ENCODE measurements at places on chromosomes 16 and 17.
A peak's percentile ranks its signal among the peaks of the same experiment; 100 is the strongest.

GRCh38 chr16:47499080-47499699, 38.1 kb downstream of the PHKB start:
- no peak for DNase-seq

DNA sequence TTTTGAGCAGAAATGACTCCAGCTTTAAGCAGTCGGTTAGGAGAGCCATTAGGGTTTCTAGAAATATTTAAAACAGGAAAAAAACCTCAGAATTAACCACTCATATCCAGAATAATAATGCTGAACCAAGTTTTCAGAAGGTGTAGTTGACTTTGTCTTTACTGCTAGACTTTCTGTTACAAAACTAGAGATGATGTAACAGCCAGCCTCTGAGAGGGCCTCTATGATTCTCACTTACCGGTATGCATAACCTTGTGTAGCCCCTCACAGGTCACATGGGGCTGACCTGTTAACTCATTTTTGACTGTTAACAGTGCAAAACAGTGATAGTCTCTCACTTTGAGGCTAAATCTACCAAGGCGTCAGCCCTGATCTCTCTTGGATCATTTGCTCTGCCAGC, 74.3 kb downstream of the TEX14 start:
- no peak for DNase-seq

GRCh38 chr16:15576960-15577958, 65.7 kb downstream of the MARF1 start:
- DNase-seq, result no peak

DNA sequence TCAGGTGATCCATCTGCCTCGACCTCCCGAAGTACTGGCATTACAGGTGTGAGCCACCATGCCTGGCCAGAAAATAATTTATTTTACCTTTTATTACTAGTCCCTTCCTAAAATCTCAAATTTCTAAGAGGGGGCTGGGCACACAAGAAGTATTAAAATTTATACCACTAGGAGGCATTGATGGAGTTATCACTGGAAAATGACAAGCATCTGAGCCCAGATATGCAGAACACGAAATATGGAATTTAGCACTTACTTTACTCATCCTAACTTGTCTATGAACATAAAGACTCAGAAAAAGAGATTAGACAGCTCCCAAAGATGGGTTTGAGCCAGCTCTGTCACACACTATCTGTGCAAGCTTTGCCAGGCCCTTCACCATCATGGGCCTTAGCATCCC, 46.4 kb downstream of the STAT5A start:
- no peak for DNase-seq

- DNase-seq, result no peak
These were observed 292.6 kb upstream of the CDH11 start for GRCh38 chr16:65414284-65414984.

GRCh38 chr17:74808714-74809430, 32.7 kb upstream of the NAT9 start:
- no peak for DNase-seq

GRCh38 chr16:88505405-88506082, 52.5 kb downstream of the ZFPM1 start:
- DNase-seq, result peak; percentile 32

DNA sequence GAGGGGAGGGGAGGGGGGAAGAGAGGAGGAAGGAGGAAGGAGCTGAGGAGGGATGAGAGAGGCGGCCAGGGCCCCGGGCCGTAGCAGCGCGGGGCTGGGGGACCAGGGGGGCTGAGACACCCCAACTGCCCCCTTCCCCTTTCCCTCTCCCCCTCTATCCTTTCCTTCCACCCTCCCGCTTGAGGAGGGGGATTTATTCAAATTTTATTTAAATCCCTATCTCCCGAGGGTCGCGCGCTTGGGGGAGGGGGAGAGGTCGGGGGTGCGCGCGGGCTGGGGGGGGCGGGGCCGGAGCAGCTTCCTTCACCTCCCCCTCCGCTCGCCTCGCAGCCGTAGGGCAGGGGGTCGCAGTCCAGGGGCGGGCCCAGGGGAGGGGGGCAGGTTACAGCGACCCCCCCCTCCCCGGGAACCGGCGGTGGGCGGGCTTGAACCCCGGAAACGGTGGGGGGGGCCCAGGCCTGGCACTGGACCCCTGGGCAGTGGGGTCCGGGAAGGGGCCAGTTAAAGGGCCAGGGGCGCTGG, at the start of gene FBXL19:
TSS of gene FBXL19 (plus strand) at position 19 of the 522 bp plus-strand sequence. CDS start 2,183 bp downstream, outside the sequence.
- no peak for DNase-seq

DNA sequence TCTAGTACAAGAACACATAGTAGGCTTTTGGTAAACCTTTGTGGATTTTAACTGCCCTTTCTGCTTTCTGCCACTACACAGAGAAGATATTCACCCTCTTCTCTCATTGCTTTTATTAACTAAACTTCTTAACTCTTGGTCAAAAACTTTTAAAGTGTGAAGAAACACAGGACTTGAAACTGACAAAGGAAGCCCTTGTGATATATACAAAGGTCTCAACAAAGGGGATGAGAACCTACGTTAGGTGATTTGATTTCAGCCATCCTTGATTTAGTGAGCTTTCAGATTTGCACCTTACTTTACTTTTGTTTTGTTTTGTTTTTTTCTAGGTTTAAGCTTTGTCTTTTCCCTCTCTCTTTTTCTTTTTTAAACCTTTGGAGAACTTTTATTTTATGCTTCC, 66.9 kb downstream of the TBX4 start:
- no peak for DNase-seq

- no peak for DNase-seq
These were observed 4.8 kb upstream of the ITGA3 start for GRCh38 chr17:50051082-50051576.

GRCh38 chr16:68229431-68230175, 6.3 kb downstream of the ESRP2 start:
- DNase-seq, result peak; percentile 10

DNA sequence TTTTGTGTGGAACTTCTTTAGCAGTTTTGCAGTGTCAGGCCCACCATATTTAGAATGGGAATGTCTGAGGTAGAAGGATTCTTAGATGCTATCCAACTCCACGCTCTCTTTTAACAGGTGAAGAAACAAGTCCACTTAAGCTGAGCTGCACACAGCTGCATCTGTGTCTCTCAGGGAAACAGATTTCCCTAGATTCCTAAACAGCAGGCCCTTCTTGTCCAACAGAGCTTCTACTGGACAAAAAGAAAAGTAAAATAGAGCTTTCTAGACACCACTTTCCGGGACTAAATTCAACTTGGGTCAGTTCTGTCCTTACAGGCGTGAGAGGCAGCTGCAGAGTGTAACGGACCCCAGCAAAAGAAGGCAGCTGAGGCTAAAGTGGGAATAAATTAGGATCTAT, 51.7 kb downstream of the SNX11 start:
- DNase-seq, result no peak

Measured in NCI-H748 treated with DMSO at 0.1 percent for 48 hours (cell line).